ENCODE measurements at places on chromosomes 11 and 22. TPM values are rescaled to one million over a fixed set of nuclear protein-coding genes. Genes with fewer than 3 reads are reported as not detected.
A peak's percentile ranks its signal among the peaks of the same experiment; 100 is the strongest.

Gene SAA2
- total RNA-seq: not detected

Gene CLCF1
- total RNA-seq: 7.5 TPM

Gene SHISA8
- total RNA-seq: 1.6 TPM

DNA sequence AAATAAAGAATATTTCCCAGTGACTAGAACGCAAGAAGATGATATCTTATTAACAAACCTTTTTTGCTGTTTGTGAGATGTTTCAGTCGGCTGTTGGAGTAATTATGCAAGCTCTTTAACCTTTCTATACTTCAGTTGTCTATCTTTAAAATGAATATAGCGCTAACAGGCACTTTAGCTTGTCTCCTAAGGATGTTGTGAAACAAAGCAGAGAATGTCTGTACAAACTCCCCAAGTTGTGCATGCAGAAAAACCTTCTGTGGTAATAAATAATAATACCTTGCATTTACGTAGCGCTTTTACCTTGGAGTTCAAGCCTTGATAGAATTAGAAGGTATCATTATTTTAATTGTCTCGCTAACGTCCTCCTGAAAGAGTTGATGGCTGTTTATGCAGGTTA, 1.9 kb upstream of the KDM2A start:
- H3K36me3 ChIP-seq: no peaks in the 10 kb centered on the region
- no peak overlapping the region for H3K27ac ChIP-seq
- H3K27me3 ChIP-seq: no peaks in the 10 kb centered on the region
- H3K4me1 ChIP-seq: peaks cover 16% of the 10 kb centered on the region
- no peak for DNase-seq
- peak overlapping the region; percentile 83 for H3K4me3 ChIP-seq

Gene MMP1
- 0.16 TPM for total RNA-seq

Gene SMIM35
- total RNA-seq: 0.30 TPM

- no peaks in the 10 kb centered on the region for H3K4me1 ChIP-seq
- no peak for DNase-seq
- H3K36me3 ChIP-seq: no peaks in the 10 kb centered on the region
- no peak overlapping the region for H3K27ac ChIP-seq
Measured at GRCh38 chr11:125932301-125932700, 13.5 kb upstream of the VSIG10L2 start.

- H3K27ac ChIP-seq: no peak overlapping the region
- peaks cover 5% of the 10 kb centered on the region for H3K36me3 ChIP-seq
- peaks cover 1% of the 10 kb centered on the region for H3K4me1 ChIP-seq
- DNase-seq: no peak
Measured at GRCh38 chr11:46410021-46410420, 18.4 kb upstream of the CHRM4 start.

- DNase-seq: no peak
- H3K4me3 ChIP-seq: no peak overlapping the region
- no peak overlapping the region for H3K27ac ChIP-seq
- peaks cover 7% of the 10 kb centered on the region for H3K27me3 ChIP-seq
- no peaks in the 10 kb centered on the region for H3K4me1 ChIP-seq
- no peaks in the 10 kb centered on the region for H3K36me3 ChIP-seq
Measured at GRCh38 chr11:112013497-112014164, 11.6 kb upstream of the DLAT start.

GRCh38 chr11:2156416-2157182, 4.4 kb downstream of the INS start:
- H3K4me3 ChIP-seq: no peak overlapping the region
- H3K36me3 ChIP-seq: no peaks in the 10 kb centered on the region
- no peak overlapping the region for H3K27ac ChIP-seq
- no peak for DNase-seq
- H3K4me1 ChIP-seq: peaks cover 5% of the 10 kb centered on the region

GRCh38 chr11:73406131-73406530, 29.9 kb downstream of the RELT start:
- H3K4me1 ChIP-seq: peaks cover 10% of the 10 kb centered on the region
- H3K27me3 ChIP-seq: no peaks in the 10 kb centered on the region
- H3K4me3 ChIP-seq: peak overlapping the region; percentile 25
- DNase-seq: no peak
- H3K27ac ChIP-seq: peak overlapping the region; percentile 27

DNA sequence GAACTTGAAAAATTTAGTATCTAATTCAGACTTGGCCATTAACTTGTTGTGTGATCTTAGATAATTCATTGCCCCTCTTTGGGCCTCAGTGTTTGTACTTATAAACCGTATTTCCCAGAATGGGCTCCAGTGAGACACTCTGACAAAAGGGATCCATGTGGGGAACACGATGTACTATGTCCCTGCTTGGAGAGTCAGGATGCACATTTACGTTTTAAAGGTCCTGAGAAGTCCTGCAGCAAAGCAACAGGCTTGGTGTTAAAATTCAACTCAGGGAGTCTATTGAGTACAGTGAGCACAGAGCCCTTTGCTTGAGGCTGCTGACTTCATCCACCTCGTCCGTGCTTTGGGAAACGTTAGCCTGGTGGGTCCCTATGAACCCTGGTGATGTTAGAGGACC, 9.0 kb downstream of the WNT11 start:
- peaks cover 7% of the 10 kb centered on the region for H3K27me3 ChIP-seq
- H3K36me3 ChIP-seq: no peaks in the 10 kb centered on the region
- H3K27ac ChIP-seq: no peak overlapping the region

DNA sequence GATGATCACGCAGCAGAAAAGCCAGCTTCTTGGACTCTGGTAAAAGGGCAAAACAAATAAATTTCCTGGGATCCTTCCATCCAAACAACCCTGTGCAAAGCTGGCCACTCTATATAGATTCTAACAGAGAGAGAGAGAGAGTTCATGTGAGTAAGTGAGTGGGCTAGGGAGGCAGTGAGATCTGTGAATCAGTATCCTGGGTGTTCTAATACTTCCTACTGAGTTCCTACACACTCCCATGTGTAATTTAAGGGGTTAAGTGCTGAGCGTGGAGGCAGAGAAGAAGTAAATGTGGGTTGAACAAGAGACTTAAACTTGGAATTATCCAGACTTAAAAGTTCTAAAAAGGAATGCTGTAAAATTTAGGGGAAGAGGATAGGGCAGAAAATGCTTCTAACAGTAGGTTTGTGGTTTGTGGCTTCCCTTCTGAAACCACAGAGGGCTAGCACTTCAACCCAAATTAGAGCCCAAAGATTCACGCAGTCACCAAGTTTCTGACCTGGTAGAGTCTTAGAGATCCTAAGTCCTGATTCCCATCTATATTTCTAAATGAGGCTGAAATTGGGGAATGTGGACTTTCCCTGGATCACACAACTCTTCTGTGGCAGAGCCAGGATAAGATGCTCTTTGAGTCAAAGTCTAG, 413.9 kb downstream of the TENM4 start:
- no peak overlapping the region for H3K4me3 ChIP-seq
- H3K27me3 ChIP-seq: peaks cover 44% of the 10 kb centered on the region
- H3K27ac ChIP-seq: no peak overlapping the region
- H3K36me3 ChIP-seq: peaks cover 2% of the 10 kb centered on the region
- no peak for DNase-seq

GRCh38 chr11:15641271-15642045, 526.7 kb downstream of the INSC start:
- no peak overlapping the region for H3K4me3 ChIP-seq
- H3K27ac ChIP-seq: no peak overlapping the region
- peaks cover 17% of the 10 kb centered on the region for H3K27me3 ChIP-seq
- DNase-seq: no peak
- H3K36me3 ChIP-seq: no peaks in the 10 kb centered on the region

Gene DDX17
- total RNA-seq: 526 TPM

- no peaks in the 10 kb centered on the region for H3K36me3 ChIP-seq
- peaks cover 8% of the 10 kb centered on the region for H3K4me1 ChIP-seq
- peaks cover 36% of the 10 kb centered on the region for H3K27me3 ChIP-seq
Measured at GRCh38 chr11:69215216-69215615, 59.5 kb downstream of the SMIM38 start.

DNA sequence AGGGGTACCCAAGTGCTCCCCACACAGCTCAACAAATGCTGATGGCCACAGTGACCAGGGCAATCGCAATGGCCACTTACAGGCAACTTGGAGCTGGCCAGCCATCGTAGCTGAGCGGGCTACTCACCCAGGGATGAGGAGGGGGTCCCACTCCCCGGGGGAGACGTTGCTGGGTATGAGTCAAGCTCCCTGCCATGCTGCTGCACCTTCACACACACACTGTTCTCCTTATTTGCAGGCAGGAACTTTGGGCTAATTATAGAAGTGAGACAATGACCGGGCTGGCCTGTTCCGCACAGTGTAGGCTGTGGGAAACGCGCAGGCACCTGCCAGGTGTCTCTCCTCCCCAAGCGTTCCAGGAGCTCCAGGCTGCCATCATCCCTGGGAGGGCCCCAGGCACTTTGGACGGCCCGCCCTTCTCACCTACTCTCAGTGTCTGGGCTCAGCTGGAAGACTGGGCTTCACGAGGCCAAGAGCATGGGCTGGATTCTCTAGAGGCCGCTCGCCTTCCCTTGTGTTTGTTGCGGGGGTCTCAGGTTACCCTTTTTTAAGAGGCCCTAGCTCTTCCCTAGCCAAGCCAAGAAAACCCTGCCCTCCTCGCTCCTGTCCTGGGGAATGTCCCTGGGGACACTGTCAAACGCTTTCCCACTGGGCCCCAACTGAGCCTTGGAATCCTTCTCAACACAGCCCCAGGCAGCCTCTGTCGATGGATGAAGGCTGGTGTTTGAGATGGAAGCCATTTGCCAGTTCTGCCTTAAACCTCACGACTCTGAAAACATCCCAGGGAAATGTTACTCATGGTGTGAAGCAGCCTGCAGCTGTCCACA, 73.0 kb downstream of the RTL6 start:
- no peaks in the 10 kb centered on the region for H3K4me1 ChIP-seq
- no peak overlapping the region for H3K4me3 ChIP-seq
- no peak for DNase-seq
- peaks cover 34% of the 10 kb centered on the region for H3K27me3 ChIP-seq
- H3K27ac ChIP-seq: peak overlapping the region; percentile 75
- H3K36me3 ChIP-seq: no peaks in the 10 kb centered on the region

DNA sequence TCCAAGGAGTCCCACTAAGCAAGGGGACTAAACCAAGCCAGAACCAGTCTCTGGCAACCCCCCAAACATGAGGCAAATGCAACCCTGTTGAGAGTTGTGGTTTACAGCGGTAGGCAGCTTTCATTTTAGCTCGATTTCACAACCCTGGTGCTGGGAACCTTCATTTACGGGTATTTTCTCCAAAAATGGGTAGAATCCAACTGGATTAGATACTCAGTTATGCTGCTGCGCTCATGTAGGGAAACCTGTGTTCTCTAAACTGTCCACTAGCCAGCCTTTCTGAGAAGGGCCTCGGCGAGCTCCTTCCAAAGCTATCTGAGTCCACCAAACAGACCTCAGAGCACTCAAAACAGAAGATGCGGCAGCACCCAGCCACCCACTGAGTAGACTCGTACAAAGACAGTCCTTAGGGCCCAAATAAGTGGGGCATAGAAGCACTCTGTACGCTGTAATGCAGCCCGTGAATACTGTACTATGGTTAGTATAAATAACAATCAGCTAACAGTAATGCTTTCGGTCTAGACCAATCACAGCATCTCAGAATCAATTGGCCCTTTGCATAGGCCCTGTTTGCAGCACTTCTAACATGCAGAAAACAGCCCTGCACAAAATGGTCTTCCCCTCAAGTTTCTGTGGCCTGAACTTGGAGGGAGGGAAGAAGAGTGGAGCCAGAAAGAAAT, 104.7 kb downstream of the ETS1 start:
- no peaks in the 10 kb centered on the region for H3K27me3 ChIP-seq
- peaks cover 86% of the 10 kb centered on the region for H3K4me1 ChIP-seq
- peaks cover 36% of the 10 kb centered on the region for H3K36me3 ChIP-seq
- peak overlapping the region; percentile 100 for H3K27ac ChIP-seq
- peak overlapping the region; percentile 89 for H3K4me3 ChIP-seq

Gene TSPAN18
- 93.2 TPM for total RNA-seq

- no peaks in the 10 kb centered on the region for H3K36me3 ChIP-seq
- H3K4me1 ChIP-seq: peaks cover 2% of the 10 kb centered on the region
- H3K27ac ChIP-seq: no peak overlapping the region
- no peak for DNase-seq
- no peaks in the 10 kb centered on the region for H3K27me3 ChIP-seq
Measured at GRCh38 chr11:95318498-95318897, 87.5 kb upstream of the SESN3 start.

GRCh38 chr11:123796226-123796625, 9.9 kb downstream of the OR6M1 start:
- H3K4me1 ChIP-seq: peaks cover 2% of the 10 kb centered on the region
- no peak overlapping the region for H3K4me3 ChIP-seq

Gene MPPED2
- 0.42 TPM for total RNA-seq

- peaks cover 5% of the 10 kb centered on the region for H3K36me3 ChIP-seq
- H3K4me1 ChIP-seq: peaks cover 6% of the 10 kb centered on the region
- no peak for DNase-seq
- H3K4me3 ChIP-seq: no peak overlapping the region
- no peak overlapping the region for H3K27ac ChIP-seq
Measured at GRCh38 chr22:33002035-33002434, 56.1 kb downstream of the SYN3 start.

GRCh38 chr11:17643506-17644405, 75.6 kb upstream of the MYOD1 start:
- H3K4me1 ChIP-seq: no peaks in the 10 kb centered on the region
- H3K27me3 ChIP-seq: peaks cover 18% of the 10 kb centered on the region
- H3K27ac ChIP-seq: no peak overlapping the region
- no peaks in the 10 kb centered on the region for H3K36me3 ChIP-seq
- no peak overlapping the region for H3K4me3 ChIP-seq
- no peak for DNase-seq

Gene LRRC56
- 5.8 TPM for total RNA-seq

Gene IL18
- 0.94 TPM for total RNA-seq

- no peaks in the 10 kb centered on the region for H3K36me3 ChIP-seq
- peaks cover 24% of the 10 kb centered on the region for H3K4me1 ChIP-seq
- no peak overlapping the region for H3K4me3 ChIP-seq
- no peaks in the 10 kb centered on the region for H3K27me3 ChIP-seq
- H3K27ac ChIP-seq: no peak overlapping the region
Measured at GRCh38 chr22:36456464-36456845, 25.0 kb downstream of the TXN2 start.

Gene POU2AF3
- total RNA-seq: not detected

Gene PIWIL4
- 1.6 TPM for total RNA-seq

GRCh38 chr11:7165911-7166310, 77.1 kb downstream of the RBMXL2 start:
- DNase-seq: no peak
- H3K4me1 ChIP-seq: no peaks in the 10 kb centered on the region
- H3K4me3 ChIP-seq: no peak overlapping the region
- peaks cover 28% of the 10 kb centered on the region for H3K27me3 ChIP-seq

Gene OR8G1
- not detected for total RNA-seq

DNA sequence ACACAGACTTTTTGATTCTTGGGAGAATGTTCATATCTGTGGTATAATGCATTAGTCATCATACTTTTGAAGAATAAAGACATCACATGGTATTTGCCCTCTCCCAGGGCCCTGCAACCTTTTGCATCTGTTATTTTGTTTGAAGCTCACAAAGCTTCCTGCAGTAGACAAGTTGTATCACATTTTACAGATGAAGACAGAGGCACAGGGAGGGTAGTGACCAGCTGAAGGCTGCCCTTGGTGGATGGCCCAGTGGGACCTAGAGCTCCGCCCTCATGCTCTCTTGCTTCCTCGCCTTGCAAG, 66.4 kb downstream of the UBASH3B start:
- no peak overlapping the region for H3K4me3 ChIP-seq
- peaks cover 3% of the 10 kb centered on the region for H3K36me3 ChIP-seq
- no peaks in the 10 kb centered on the region for H3K27me3 ChIP-seq
- H3K4me1 ChIP-seq: peaks cover 39% of the 10 kb centered on the region

GRCh38 chr22:48198489-48199459, 1436.3 kb downstream of the TBC1D22A start:
- H3K4me3 ChIP-seq: no peak overlapping the region
- no peak for DNase-seq

Gene PICK1
- total RNA-seq: 25.4 TPM

Measured in T-helper 17 cell (primary cell).